A549 treated with CORT108297 at 1 μM for 4 hours (cell line): ENCODE measurements at places on chromosomes 1 and 21. TPM values are rescaled to one million over a fixed set of nuclear protein-coding genes. Genes with fewer than 3 reads are reported as not detected.

NEK7 gene
- total RNA-seq = 12.7 to 22.0 TPM (median 18.8 TPM) in 5 replicates

XCL1 gene
- not detected in 5 replicates for total RNA-seq

BGLAP gene
- total RNA-seq = 0.34 to 0.75 TPM (median 0.52 TPM) in 4 of 5 replicates, not detected in the other

CD160 gene
- total RNA-seq = not detected in 5 replicates

TESK2 gene
- 0.20 to 0.37 TPM (median 0.28 TPM) in 5 replicates for total RNA-seq

SPATA21 gene
- total RNA-seq = 0.03 to 0.11 TPM (median 0.05 TPM) in 5 replicates

SGIP1 gene
- total RNA-seq = not detected in 5 replicates
